ENCODE measurements at places on chromosomes 6 and 20. TPM values are rescaled to one million over a fixed set of nuclear protein-coding genes. Genes with fewer than 3 reads are reported as not detected.

DNA sequence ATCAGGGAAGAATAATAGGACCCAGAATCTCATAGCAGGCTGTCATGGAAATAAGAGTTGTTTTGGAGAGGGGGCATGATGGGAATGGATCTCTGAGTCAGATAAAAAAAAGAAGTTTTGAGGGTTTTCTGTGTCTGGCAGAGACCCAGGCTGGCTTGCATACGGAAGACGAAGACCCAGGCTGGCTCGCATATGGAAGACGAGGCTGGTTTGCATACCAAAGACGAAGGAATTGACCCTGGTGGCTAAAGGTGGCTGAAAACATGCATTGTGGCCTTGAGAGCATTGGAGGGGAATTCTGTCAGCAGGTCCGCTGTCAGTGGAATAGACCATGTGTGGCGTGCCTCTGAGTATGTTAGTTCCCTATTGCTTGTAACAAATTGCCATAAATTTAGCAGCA is 335.1 kb downstream of the BTBD3 start:
- DNase-seq = no peak

The DAAM2 gene
- total RNA-seq = 12.5 TPM

- DNase-seq = no peak
These were observed 42.3 kb upstream of the OCSTAMP start for GRCh38 chr20:46592580-46593362.

The HLA-DOB gene
- total RNA-seq = 0.69 TPM

The CCND3 gene
- total RNA-seq = 103 TPM

The ZNF334 gene
- 7.7 TPM for total RNA-seq

DNA sequence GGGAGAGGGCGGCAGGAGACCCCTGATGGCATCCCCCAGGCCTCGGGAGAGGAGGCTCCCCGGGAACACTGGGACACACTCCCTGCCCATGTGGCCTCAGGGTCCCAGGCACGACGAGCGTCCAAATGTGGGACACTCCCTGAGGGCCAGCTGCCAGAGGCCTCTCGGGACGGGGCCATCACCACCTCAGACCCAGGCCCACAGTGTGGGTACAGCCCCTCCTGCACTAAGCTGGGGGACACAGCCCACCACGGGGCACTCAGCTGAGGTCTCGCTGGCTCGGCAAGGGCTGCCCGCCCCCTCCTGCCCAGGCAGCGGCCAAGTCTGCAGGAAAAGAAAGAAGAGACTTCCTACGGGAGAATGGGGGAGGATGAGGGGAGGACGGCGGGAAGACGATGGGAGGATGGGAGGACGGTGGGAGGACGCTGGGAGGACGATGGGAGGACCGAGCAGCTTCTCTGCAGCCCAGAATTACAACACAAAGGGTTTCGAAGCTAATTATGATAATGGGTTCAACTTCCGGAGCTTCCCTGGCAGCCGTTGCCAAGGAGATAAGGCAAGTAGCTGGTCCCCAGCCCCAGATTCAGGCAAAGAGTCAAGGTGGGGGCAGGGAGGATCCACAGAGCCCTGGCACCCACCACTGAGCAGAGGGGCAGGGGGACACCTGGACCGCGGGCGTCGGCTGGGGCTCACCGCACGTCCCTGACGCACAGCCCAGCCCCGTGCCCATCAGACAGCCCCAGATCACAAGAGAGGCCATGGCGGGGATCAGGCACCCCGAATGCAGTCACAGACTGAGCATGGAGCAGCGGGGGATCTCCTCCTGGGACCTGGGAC is 17.5 kb downstream of the KCNQ2 start:
- DNase-seq = no peak

The ALDH8A1 gene
- total RNA-seq = 1.0 TPM

- no peak for DNase-seq
These were observed 265.9 kb downstream of the BMP7 start for GRCh38 chr20:57000441-57000968.

GRCh38 chr20:62060631-62061541 is 4.8 kb downstream of the TAF4 start:
- no peak for DNase-seq

The FAM83C gene
- not detected for total RNA-seq

The TMEM200A gene
- 1.9 TPM for total RNA-seq

The SULF2 gene
- 74.8 TPM for total RNA-seq

The OTOR gene
- total RNA-seq = not detected

GRCh38 chr6:137681445-137682009 is 185.5 kb upstream of the TNFAIP3 start:
- no peak for DNase-seq

The HS3ST5 gene
- total RNA-seq = 0.26 TPM

The ID1 gene
- 59.7 TPM for total RNA-seq

DNA sequence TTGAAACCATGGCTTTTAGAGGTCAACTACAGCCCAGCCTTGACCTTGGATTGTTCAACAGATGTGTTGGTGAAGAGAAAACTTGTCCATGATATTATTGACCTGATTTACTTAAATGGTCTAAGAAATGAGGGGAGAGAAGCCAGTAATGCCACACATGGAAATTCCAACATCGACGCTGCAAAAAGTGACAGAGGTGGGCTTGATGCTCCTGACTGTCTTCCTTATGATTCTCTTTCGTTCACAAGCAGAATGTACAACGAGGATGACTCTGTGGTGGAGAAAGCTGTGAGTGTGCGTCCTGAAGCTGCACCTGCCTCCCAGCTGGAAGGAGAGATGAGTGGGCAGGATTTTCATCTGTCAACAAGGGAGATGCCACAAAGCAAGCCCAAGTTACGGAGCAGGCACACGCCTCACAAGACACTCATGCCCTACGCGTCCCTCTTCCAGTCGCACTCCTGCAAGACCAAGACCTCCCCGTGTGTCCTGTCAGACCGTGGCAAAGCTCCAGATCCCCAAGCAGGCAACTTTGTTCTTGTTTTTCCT is 16.2 kb downstream of the TTLL2 start:
- no peak for DNase-seq

The AIF1 gene
- 26.8 TPM for total RNA-seq

The NUP153 gene
- 28.5 TPM for total RNA-seq

- DNase-seq = peak; percentile 46
These were observed 26.7 kb downstream of the SAYSD1 start for GRCh38 chr6:39088331-39088730.

The PDYN gene
- total RNA-seq = not detected

GRCh38 chr6:164911151-164911550 is 398.3 kb downstream of the C6orf118 start:
- DNase-seq = no peak

DNA sequence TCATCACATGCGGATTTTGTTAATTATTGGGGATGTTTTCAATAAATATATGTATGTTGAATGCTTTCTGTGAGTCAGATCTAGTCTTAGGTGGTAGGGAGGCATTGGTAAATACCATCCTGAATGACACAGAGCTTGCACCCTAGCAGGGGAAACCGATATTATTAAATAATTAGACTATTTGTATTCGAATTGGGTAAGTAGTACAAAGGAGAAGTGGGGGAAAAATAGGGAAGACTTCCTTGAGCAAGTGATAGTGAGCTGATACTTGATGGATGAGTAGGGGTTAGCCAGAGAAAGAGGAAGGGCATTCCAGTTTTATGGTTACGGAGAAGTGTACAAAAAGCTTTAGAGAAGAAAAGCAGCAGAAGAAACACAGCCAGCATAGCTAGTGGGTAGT is 1.5 kb downstream of the RIOK1 start:
- no peak for DNase-seq

DNA sequence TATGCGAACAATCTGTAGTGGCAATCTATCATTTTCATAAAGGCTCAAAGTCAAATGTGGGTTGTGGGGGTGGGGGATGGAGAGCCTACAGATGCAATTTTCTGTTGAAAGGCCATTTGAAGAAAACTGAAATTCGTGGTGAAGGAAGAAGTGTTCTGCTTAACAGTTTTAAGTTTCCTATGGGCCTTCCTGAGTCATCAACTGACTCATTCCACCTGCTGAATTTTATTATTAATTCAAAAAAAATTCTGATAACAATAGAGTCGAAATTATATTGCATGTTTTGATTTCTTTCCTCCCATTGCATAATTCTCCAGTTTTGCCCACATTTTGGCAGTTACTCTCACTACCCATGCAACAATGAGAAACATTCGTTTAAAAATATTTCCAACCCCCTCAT is 622.3 kb upstream of the ARID1B start:
- no peak for DNase-seq

GRCh38 chr6:105514306-105514705 is 111.4 kb upstream of the PREP start:
- no peak for DNase-seq

- peak; percentile 9 for DNase-seq
These were observed 61.2 kb upstream of the SIRPG start for GRCh38 chr20:1718604-1719384.

- no peak for DNase-seq
These were observed 23.8 kb upstream of the GCM1 start for GRCh38 chr6:53172468-53172803.

The ARG1 gene
- total RNA-seq = 0.89 TPM

The PKHD1 gene
- total RNA-seq = 17.3 TPM

- no peak for DNase-seq
These were observed 200.0 kb upstream of the SULF2 start for GRCh38 chr20:47985092-47985850.

The TNFRSF21 gene
- total RNA-seq = 64.7 TPM

DNA sequence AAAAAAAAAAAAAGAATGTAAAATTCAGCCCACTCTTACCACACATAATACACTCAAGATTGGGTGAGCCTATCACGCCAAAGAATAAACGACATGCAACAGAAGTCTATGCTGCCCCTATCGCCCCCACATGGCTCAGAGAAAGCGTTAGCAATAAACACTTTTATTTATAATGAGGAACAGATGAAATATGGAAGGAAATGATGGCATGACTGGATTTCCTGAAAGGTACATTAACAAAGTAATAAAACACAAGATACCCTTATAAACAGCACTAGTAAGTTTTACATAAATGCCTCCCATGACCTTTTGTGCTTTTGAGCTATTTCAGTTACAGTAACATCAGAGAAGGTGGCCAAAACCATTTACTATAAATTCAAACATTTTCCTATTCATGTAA is 71.4 kb upstream of the SCAF8 start:
- no peak for DNase-seq

DNA sequence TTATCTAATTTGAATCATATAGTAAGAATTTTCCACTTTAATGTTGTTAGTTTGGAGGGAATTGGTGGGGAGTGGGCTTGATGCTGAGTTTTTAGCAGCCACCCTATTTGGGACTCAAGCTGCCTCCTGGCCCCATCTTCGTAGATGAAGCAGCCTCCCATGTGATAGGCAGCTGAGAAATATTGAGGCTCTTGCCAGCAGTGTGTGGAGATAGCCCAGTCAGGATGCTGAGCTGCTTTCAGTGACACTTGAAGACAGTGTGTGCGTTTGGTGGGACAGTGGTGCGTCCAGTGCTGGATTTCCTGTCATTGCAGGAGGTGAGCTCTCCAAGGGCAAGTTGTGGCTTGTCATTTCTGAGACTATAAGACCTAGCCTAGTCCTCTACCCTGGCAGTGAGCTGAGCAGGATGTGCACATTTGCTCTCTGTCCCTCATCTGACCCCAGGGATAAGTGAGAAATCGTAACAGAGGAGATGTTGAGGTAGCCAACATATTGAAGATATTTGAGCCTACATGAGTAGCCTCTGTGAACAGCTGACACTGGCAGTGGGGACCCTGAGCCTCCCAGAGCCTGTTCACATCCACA is 47.9 kb upstream of the RNF8 start:
- no peak for DNase-seq

DNA sequence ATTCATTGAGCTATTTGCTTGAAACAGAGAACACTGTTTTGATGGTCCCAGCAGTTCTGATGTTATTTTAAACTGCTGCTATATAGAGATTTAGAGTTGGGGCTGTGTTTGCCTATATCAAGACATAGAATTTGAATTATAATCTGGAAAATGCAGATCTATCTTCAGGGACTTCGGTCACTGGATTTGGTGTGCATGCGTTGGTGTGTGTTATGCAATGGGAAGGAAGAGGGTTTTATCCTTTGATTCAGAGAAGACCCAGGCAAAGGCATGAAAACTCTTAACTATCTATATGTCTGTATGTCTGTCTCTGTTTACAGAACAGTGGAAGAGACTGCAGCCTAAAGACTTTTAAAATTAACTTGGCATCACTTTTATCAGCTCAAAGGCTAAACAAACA is 2.0 kb downstream of the ADGRB3 start:
- no peak for DNase-seq

GRCh38 chr20:49167811-49168507 is 20.2 kb downstream of the STAU1 start:
- no peak for DNase-seq

DNA sequence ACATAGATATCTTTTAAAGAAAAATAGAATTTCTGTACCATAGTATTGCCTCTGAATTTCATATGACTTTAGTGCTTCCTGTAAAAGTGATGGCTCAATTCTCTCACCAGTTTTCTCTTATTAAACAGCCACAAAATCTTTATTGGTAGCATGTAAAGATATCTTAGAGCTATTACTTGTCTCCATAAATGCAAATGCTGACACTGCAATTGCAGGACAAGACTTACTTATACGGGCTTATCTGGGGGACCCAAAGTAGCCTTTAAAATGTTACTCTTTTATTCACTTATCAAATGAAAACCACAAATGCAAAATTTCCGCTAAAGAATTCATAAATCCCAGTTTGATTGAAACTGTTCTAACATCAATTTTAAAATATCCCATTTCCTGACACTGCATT is 287.1 kb upstream of the SPTLC3 start:
- no peak for DNase-seq

- DNase-seq = no peak
These were observed 11.9 kb upstream of the MYCT1 start for GRCh38 chr6:152685819-152686218.

GRCh38 chr20:46899621-46900020 is 5.0 kb downstream of the EYA2 start:
- DNase-seq = no peak

The GRIK2 gene
- 1.2 TPM for total RNA-seq

The RAB32 gene
- total RNA-seq = 31.1 TPM

DNA sequence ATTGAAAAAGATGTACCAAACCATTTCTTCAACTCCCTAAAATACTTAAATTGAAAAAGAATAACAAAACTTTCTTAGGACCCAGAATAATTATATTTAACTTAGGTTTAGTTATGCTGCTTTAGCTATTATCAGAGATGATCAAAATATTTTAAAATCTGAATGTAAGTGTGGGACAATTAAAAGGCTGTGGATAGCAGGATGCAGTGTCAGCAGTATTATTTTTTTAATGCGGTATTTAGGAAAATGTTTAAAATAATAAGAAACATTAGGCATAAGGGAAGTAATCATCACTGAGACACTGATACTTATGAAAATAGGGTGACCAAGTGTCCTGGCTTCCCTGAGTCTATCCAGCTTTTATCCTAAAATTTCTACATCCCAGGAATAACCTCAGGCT is 161.5 kb upstream of the PTCHD4 start:
- no peak for DNase-seq

- DNase-seq = peak; percentile 84
These were observed 21.2 kb upstream of the HLA-B start for GRCh38 chr6:31378062-31378720.

- DNase-seq = no peak
These were observed 736.9 kb upstream of the MARCKS start for GRCh38 chr6:113120224-113120581.

- DNase-seq = no peak
These were observed 597.1 kb downstream of the EPHA7 start for GRCh38 chr6:92822222-92822621.

The GDAP1L1 gene
- total RNA-seq = not detected
